ENCODE measurements at places on chromosomes 7 and 10.

GRCh38 chr7:103821092-103821491 lies 168.4 kb downstream of the RELN start:
- DNase-seq, result no peak

DNA sequence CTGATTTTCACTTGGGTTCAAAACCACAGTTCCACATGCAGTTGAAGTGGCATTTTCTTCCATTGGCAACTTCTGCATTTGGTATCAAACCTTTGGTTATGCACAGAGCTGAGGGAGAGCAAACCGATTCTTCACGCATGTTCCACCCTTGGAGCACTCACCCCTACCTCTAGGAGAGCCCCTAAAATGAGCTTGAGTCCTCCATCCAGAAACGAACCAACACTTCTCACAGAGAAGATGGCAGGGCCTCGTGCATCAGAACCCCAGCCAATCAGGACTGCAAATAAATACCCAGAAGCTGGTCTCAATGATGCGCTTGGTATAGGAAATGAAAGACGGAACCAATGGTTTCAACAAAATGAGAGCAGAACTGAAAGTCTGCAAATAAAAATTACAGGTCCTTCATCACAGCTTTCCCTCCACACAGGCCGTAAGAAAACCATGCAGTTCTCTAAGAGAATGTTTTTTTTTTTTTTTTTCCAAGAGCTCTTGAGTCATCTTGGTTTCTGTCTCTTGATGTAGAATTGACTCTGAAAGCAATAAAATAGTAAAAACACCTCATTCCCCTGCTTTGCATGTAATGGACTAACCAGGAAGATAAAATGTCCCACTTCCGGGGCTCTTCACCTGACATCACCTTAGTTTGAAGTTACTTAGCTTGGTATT lies 23.9 kb downstream of the KLF6 start:
- no peak for DNase-seq

- DNase-seq, result no peak
These were observed 84.5 kb upstream of the PPP2R2D start for GRCh38 chr10:131816157-131816775.

GRCh38 chr10:112352044-112352443 lies 21.9 kb upstream of the ACSL5 start:
- no peak for DNase-seq

All from DMS53 (cell line).